ENCODE measurements at places on chromosomes 16 and 17.

GRCh38 chr16:80023865-80024264 is 423.3 kb upstream of the MAF start:
- no peak for DNase-seq

DNA sequence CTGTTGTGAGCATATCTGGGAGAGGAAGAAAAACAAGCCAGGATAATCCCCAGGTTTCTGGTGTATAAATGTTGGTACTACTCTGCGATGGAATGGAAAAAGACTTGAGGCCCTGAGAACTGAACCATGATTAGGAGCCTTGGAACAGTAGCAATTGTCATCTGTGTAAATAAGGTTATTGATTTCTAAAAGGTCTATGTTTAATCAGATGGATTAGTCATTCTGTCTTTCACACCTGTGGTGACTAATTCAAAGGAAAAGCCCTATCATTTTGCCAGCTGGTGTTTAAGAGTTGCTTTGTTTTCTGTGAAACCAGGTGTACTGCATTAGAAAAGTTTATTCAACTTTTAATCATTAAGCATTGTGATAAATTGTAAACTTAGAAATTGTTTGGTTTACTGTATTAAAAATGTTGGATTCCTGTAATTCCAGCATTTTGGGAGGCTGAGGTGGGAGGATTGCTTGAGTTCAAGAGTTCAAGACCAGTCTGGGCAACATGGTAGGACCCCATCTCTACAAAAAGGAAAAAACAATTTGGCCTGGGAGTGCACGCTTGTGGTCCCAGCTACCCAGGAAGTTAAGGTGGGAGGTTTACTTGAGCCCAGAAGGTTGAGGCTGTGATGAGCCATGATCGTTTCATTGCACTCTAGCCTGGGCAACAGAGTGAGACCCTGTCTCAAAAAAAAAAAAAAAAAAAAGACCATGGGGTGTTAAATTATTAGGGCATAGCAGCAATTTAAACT is 29.0 kb upstream of the KPNB1 start:
- no peak for DNase-seq

- no peak for DNase-seq
Observed at GRCh38 chr17:73549841-73550430, 94.3 kb downstream of the SDK2 start.

DNA sequence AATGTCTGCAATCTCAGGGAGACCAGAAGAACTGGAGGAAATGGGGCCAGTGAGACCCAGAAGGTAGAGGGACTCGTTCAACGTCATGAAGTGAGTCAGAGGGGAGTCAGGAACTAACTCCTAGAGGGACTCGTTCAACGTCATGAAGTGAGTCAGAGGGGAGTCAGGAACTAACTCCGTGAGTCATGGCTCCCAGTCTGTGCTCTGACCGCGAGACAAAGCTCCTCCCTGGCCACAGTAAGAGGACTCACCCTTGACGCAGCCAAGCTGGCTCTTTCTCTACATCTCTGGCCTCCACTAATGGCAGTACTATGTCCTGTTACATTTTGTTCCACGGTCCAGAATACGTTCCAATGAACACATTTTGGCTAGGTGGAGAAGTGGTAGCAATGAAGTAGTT is 902.5 kb downstream of the KCNJ2 start:
- no peak for DNase-seq

- no peak for DNase-seq
Observed at GRCh38 chr17:45994987-45995386, 4.1 kb upstream of the STH start.

- DNase-seq = peak; percentile 71
Observed at GRCh38 chr17:50931144-50931908, 65.2 kb upstream of the TOB1 start.

- no peak for DNase-seq
Observed at GRCh38 chr16:66426112-66427035, 721 bp upstream of the BEAN1 start.

- no peak for DNase-seq
Observed at GRCh38 chr16:72637306-72637705, 410.6 kb downstream of the ZFHX3 start.

- no peak for DNase-seq
Observed at GRCh38 chr16:85912211-85912974, 13.4 kb downstream of the IRF8 start.

GRCh38 chr17:17239832-17240231 is 2.9 kb upstream of the FLCN start:
- DNase-seq = no peak

DNA sequence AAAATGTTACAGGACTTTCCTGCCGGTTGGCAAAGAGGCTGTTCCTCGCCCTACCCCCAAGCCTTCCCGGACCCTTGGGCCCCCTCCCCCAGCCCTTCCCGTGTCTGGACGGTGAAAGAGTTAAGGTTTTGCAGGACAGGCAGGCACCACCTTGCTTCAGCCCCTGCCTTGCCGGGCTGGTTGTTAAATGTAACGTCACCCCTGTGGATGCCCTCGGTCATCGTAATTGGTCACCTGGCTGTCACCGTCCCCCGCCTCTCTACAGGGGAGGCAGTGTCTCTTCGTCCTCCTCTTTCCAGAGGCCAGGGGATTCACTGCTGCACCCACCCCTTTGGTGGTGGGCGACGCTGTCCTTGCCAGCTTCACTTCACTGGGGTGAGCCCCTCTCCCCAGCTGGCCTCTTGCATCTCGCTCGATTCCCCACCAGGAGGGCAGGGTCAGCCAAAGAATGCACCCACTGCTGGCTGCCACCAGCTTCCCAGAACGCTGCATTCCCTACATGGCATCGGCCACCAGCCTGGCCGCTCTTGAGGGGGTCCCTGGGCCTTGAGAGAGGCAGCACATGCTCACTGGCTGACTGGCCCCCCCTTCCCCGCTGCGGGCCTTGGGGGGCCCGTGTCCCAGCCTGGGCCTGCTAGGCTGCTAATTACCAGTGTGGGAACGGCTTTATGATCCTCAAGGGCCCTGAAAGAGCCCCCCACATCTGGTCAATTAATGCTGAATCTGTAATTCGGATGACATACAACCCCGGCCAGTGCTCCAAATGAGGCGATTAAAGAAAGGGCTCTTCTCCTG is 25.2 kb upstream of the GSE1 start:
- no peak for DNase-seq

- DNase-seq = no peak
Observed at GRCh38 chr16:30143347-30143702, 20.3 kb upstream of the MAPK3 start.

GRCh38 chr17:8572764-8573163 is 57.8 kb downstream of the MYH10 start:
- no peak for DNase-seq

Measured in NCI-H2081 treated with DMSO at 0.1 percent for 48 hours (cell line).